Adrenal gland (tissue), 19 donors: ENCODE measurements at places on chromosomes 6 and 20. TPM values are rescaled to one million over a fixed set of nuclear protein-coding genes. Genes with fewer than 3 reads are reported as not detected.

SYNDIG1 gene
- 0.80 TPM for polyA plus RNA-seq

- DNase-seq: no peak
Observed at GRCh38 chr20:37228082-37228481, 33.5 kb downstream of the GHRH start.

SRSF12 gene
- polyA plus RNA-seq: 0.72 TPM

GRCh38 chr6:83381949-83382348 is 48.9 kb downstream of the ME1 start:
- no peak for DNase-seq

MAS1L gene
- polyA plus RNA-seq: not detected

DNA sequence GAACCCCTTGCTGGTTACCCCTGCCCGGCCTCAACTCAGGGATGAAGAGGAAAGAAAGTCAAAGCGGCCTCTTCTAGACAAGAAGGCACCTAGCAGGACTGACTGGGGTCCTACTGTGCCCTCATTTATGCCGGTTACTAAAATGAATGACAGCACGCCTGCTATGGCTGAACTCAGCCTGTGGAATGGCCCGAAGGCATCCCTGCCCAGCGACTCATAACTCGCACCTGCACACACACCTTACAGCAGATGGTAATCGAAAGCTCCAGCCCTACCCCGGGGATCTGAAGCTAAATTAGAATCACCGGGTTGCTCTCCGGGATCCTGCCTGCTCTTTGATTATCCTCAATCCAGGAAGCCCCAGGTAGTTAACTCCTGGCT is 747 bp upstream of the TXNDC5 start:
- no peak for DNase-seq

GRCh38 chr20:50036703-50037102 is 53.9 kb downstream of the SNAI1 start:
- no peak for DNase-seq

DNA sequence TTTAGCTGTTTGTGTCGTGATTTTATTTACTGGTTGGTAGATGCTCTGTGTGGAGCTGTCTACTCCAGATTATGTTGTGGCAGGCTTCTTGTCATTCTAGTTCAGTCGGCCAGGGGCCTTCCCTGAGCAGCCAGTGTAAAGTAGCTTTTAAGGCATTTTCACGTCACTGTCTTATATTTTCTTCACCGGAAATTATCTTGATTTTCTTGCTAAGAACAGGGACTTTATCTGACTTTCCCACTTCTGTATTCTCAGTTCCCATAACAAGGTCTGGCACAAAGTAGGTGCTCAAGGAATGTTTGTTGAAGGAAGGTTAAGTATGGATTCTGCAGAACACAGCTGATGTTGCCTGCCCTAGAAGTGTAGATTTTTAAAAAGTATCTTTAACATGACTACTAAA is 868 bp downstream of the LTV1 start:
- no peak for DNase-seq

DNA sequence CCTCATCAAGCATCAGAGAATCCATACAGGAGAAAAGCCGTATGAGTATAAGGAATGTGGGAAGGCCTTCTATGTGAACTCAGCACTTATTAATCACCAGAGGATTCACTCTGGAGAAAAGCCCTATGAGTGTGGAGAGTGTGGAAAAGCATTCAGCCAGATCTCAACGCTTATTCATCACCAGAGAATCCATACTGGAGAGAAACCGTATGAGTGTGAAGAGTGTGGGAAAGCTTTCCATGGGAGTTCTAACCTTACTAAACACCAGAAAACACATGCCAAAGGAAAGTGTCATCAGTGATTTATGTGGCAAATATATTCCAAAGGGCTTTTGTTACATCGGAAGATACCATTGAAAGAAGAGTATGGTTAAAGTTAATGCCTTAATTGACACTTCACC is 25.4 kb downstream of the ZKSCAN8 start:
- DNase-seq: no peak
